ENCODE measurements at places on chromosomes 11 and 22.

- DNase-seq = no peak
Measured at GRCh38 chr11:127074151-127074761, 73.7 kb upstream of the KIRREL3 start.

GRCh38 chr11:2301631-2302305 lies at the start of the genes C11orf21 and TSPAN32:
Gene C11orf21 (minus strand): TSS chr11:2301918. CDS start chr11:2301808, 110 bp downstream.
Gene TSPAN32 (plus strand): TSS chr11:2302013. CDS start chr11:2302150, 137 bp downstream.
- no peak for DNase-seq

GRCh38 chr22:48949375-48950149 lies 878.1 kb downstream of the BRD1 start:
- no peak for DNase-seq

- DNase-seq = no peak
Measured at GRCh38 chr22:44729391-44730021, 22.9 kb upstream of the ARHGAP8 start.

- no peak for DNase-seq
Measured at GRCh38 chr11:113873236-113873626, 2.1 kb downstream of the USP28 start.

GRCh38 chr11:122123263-122123929 lies 7.4 kb upstream of the BLID start:
- no peak for DNase-seq

DNA sequence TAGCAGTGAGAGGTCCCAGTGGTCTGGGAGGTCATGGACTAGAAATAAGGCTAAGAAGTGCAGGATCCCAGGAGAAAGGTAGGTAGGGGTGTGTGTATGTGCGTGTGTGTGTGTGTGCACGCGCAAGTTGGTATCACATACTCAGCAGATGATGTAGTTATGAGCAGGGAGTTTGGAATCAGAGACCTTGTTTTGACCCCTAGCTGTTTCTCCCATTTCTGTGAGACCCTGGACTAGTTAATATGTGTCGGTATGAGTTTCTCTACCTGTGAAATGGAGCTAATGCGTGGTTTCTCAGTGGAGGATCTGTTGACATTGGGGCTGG lies 1.3 kb downstream of the SERPING1 start:
- no peak for DNase-seq

DNA sequence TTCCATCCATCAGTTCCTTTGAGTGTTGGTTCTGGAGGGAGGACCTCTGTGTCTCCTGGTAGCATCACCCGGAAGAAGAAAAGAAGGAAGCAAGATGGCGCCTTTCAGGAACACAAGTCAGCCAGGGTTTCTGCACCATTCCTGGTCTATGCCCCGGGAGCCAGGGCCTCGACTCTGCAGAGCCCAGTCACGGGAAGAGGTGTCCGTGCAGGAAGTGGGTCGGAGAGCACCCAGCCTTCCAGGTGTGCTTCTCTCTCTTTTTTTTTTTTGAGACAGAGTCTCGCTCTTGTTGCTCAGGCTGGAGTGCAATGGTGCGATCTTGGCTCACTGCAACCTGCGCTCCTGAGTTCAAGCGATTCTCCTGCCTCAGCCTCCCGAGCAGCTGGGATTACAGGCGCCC lies 21.2 kb downstream of the MRPL21 start:
- DNase-seq = no peak

GRCh38 chr11:112652786-112653390 lies 308.3 kb upstream of the NCAM1 start:
- DNase-seq = no peak

DNA sequence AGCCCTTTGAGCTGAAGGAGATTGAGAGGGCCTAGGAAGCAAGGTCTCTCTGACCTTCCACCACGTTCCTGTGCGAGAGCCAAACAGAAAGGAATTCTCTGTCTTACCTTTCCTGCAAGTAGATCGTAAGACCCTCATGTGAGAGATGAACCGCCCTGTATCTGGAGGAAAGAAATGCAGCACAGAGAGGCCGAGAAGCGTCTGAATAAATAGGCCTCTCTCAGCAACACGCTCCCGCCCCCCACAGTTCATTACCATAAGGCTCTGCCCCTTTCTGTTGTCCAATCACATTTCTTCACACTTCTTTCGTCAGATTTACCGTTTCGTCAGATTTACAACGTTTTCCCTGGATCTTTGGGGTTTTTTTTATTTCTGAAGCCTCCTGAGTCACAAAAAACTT lies 90.3 kb downstream of the BLID start:
- DNase-seq = no peak

GRCh38 chr11:85540635-85541205 lies 86.4 kb downstream of the DLG2 start:
- no peak for DNase-seq

DNA sequence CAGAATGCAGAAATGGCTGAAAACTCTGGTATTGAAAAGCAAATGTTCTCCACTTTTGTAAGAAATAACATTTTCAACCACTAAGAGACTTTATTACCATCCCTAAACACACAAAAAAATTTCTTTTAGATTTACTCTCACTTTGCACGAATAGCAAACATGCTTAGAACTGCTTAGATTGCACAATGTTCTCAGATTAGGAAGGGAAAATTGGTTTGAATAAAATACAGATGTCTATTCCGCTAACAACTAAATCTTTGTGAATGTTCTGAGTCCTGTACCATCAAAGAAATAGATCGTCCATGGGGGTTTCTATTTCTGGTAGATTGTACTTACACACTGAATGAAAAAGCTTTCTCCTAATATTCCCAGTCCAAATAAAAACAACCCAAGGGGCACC lies 40.1 kb downstream of the BDNF start:
- DNase-seq = no peak

- DNase-seq = no peak
Measured at GRCh38 chr11:130420478-130421198, 7.8 kb downstream of the ADAMTS8 start.
